ENCODE measurements at places on chromosomes 1 and 21. TPM values are rescaled to one million over a fixed set of nuclear protein-coding genes. Genes with fewer than 3 reads are reported as not detected.

DNA sequence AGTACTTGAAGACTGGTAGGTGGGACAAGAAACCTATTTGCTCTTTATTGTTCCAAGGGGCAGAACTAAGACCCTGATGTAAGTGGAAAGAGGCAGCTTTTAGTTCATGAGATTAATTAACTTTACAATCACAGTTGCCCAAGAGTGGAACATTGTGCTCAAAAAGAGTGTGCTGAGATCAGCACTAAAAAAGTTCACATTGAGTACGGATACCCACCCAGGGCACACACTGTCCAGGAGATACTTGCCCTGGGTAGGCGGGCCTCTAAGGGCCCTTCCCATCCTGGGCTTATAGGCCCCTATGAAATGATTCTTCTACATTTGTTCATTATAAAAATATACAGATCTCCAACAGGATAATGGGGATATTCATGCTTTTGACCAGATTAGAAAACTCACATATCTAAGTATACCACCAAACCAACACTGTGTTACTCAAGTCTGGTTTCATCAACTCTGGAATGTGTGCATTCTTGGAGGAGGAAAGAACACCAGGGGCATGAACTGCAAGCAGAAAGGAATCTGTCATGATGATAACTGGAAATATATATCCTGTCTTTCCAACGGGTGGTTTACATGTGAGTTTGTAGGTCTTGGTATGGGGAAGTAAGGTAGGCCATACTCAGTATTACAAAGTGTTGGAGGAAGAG lies 626.2 kb downstream of the SMYD3 start:
- DNase-seq: no peak

DNA sequence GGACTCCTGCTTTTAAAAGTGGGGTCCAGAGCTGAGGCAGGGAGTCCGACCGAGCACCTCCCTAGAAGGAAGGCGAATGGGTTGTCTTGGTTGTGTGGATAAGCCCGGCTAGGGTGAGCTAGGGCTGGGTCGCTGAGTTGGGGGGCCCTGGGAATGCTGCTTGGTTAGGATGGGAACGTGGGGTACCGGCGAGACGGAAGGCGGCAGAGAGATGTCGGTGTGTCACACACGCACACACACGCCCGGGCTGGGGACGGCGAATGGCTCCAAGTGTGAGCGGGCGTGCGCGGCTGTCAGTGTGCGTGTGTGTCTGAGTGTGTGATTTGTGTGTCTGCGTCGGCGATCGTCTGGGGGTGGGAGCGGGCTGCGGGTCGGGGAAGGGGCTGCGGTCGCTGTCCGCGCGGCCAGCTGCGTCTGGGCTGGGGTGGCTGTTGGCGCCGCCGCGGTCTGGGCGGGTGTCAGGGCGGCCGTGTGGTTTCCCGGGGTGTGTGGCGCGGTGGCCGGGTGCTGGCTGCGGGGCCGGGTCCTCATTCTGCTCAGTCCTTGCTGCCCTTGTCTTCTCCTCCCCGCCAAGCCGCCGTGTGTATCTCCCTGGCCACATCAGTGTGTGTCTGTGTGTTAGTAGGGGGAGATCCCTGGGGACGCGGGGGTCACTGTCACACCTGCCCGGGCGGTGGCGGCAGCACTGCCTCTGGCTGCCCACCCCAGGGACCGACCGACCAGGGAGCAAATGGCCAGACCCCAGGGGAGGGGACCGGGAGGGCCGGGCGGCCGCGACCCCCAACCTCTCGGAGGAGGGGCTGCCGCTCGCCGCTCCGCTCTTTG lies 1.1 kb downstream of the EFNA3 start:
- DNase-seq: no peak

DNA sequence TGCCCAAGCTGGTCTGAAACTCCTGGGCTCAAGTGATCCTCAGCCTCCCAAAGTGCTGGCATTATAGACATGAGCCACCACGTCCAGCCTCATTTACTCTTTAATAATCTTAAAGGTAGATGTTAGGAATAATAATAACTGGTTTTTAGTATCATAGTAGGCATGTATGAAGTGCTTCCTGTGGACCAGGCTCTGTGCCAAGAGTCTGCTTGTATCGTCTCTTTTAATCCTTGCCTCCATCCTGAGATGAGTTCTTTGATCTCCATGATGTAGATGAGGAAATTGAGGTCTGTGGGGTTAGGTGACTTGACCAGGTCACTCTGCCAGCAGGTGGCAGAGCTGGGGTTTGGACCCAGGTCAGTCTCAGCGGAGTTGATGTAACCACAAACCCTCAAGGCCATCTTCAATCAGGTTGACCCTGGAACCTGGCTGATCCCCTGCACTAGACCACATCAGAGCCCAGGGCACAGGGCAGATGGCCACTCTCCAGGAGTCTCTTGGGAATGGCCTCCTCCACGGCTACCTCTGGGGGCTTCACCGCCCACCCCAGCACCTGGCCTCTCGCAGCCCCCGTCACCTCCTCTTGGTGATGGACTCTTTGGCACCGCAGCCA lies 11.3 kb downstream of the EFHD2 start:
- DNase-seq: no peak

GRCh38 chr1:4724695-4725250 lies 70.4 kb downstream of the AJAP1 start:
- no peak for DNase-seq

GRCh38 chr1:222104694-222105392 lies 363.0 kb upstream of the DUSP10 start:
- DNase-seq: no peak

Gene TSTD1
- 52.2 TPM for polyA plus RNA-seq

Gene CYP4Z1
- polyA plus RNA-seq: 1.0 TPM

Gene LCE1E
- not detected for polyA plus RNA-seq

Gene BTG2
- polyA plus RNA-seq: 25.4 TPM

All from testis (tissue), 5 donors.